D721Med (cell line): ENCODE measurements at places on chromosomes 3 and 15.

DNA sequence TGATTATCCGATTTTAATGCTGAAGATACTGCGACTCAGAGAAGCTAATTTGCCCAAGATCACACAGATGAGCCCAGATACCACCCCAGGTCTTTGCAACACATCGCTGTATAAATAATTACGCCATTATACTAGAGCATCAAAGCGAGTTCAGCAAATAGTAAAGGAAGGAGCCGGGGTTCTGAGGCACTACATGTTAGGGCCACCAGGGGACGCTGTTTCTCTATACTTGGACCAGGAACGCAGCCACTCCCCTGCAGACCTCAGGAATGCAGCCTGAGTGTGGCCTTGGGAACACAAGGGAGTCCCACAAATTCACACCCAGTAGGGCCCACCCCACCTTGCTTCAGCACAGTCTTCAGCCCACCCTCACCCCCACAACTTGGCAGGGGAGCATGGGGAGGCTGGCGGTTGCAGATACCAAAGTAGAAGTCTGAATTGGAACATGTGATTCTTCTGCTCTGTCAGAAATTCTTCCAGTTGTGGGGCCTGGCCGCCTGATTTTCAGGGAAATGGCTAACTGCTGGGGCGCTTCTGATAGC is 57.8 kb upstream of the RYK start:
- peak; percentile 64 for DNase-seq

DNA sequence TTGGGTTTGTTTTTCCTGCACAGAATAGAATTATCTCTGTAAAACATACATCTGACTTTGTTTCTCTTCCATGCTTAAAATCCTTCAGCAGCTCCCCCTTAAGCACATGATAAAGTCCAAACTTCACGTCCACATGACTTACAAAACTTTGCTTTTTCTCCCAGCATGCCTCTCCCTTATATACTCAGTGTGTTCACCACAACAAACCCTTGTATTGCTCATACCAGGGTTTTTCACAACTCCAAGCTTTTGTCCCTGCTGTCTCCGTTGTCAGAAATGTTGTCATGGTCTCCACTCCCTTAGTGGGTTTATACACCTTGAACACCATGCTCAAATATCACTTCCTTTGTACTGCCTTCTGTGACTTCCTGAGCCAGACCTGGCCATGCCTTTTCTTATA is 91.1 kb upstream of the MITF start:
- no peak for DNase-seq

DNA sequence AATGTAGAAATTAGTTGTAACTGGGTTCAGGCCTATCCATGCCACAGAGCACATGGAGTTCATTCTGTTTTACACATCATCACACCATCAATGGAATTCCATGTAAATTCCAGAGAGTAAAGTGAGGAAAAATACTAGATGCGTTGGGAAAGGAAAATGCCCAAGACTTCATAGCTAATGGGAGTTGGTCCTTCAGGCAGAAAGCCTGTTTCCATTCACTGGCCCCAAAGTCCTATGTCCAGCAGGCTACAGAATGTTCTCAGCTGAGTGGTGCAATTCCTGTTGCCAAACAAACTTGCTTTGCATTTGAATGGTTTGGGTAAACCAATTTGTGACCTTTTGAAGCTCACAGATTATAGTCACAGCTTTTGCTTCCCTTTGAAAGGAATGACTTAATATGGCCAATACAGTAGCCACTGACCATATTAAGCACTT is 164.6 kb upstream of the PFN2 start:
- no peak for DNase-seq

- no peak for DNase-seq
These were observed 135.3 kb downstream of the PCCB start for GRCh38 chr3:136385457-136385856.

DNA sequence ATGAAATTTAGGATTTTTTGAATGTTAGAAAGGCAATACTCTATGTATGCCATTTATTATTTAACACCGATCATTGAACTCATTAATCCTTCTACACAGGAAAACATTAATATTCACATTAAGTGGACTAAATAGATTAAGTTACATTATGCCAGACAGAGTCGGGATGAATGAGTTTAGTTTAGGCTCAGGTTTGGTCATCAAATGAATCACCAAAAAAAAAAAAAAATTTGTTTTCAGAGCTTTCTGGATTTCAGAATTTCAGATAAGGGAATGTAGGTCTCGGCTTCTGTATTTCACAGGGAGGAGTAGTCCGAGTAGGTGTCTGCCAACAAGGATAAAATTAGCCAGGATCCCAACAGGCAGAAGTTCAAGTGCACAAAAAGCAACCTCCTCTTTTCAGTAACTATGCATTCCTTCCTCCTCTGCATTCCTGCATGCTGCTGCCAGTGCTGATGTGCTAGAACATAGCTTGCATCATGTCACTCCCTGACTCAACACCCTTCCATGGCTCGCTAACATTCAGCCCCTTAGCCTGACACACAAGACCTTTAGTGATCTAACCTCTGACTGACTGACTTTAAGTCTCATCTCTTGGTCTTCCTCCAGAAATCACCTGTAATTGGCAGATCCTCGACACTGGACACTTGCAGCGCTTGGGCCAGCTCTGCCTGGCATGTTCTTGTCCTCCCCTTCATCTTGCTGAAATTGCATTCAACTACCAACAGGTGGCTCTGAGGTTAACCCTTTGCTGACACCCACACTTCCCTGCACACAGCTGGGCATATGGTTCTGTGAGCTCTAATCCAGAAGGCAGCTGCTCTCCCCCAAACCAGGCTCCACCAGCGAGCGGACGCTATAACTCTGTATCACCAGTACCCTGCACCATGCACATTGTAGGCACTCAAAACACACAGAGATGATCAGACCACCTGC is 145.4 kb upstream of the PROK2 start:
- DNase-seq: peak; percentile 55

DNA sequence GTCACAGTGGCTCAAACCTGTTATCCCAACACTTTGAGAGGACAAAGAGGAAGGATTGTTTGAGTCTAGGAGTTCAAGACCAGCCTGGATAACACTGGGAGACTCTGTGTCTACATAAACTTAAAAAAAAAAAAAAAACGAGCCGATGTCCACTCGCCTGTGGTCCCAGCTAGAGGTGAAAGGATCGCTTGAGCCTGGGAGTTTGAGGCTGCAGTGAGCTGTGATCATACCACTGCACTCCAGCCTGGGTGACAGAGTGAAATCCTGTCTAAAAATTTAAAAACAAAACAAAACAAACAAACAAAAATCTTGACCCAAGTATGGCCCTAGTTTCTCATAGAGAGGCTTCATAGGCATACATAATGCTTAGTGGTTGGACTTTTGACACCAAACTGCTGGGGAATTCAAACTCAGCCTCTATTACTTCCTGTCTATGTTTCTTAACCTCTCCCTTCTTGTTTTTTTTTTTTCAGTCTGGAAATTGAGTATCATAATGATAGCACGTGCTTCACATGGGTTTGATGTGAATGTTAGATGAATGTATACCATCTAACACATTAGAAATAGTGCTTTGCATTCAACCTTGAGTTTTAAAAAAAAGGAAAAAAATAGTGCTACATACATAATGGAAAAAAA is 46.4 kb upstream of the CAPN7 start:
- no peak for DNase-seq

DNA sequence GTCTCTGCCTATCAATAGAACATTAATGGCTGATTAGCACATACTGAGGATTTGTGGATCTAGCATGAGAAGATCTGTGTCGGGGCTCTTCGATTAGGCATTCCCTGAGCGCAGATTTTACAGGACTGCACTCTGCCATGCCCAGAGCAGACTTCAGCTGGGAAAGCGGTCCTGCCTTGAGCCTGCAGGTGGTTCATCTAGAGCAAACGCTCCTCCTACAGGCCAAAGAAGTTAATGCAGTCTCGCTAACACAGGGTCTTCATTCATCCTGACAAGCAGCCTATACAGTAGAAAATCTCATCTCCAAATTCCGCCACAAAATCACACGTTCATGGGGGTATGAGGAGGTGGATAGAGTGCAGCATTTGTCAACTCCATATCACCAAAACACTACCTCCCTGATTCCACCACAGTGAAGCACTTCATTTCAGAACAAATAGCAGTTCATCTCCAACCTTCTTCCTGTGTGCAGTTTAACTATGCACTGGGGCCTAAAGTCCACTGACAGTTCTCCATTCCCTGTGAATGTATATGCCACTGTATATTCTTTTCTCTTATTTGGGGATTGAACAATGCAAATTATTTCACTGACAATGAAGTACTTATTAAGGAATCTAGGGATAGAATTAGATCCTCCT is 405.8 kb downstream of the IGSF11 start:
- DNase-seq: peak; percentile 32
